ENCODE measurements at places on chromosomes 16 and 17. TPM values are rescaled to one million over a fixed set of nuclear protein-coding genes. Genes with fewer than 3 reads are reported as not detected.

DNA sequence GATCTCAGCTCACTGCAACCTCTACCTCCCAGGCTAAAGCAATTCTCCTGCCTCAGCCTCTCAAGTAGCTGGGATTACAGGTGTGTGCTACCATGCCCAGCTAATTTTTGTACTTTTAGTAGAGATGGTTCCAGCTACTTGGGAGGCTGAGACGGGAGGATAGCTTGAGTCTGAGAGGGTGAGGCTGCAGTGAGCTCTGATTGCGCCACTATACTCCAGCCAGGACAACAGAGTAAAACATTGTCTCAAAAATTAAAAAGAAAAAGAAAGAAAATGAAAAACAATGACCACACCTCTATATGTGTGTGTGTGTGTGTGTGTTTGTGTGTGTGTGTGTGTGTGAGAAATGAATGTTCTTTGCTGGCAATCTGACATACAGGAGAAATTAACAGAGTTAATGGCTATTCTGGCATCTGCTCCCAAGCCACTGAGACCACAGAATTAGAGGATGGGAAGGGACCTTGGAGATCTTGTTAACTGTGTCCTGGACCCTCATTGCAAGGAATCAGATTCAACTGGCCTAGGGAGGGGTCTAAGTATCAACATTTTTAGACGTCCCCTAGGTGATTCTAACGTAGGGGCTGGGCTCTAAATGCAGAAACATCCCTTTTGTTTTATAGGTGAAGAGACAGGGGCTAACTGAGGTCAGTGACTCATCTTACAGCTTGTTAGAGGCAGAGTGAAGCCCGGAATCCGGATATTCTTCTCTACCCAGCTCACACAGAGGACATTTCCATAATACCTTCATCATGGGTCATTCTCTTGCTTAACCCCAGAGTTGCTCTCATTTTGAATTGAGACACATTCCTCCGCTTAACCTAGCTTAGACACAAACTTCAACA is 16.4 kb upstream of the MARCHF10 start:
- H3K4me3 ChIP-seq: peak overlapping the region; percentile 5
- peaks cover 18% of the 10 kb centered on the region for H3K4me1 ChIP-seq
- no peaks in the 10 kb centered on the region for H3K27me3 ChIP-seq
- no peaks in the 10 kb centered on the region for H3K36me3 ChIP-seq
- peak; percentile 65 for DNase-seq
- H3K27ac ChIP-seq: peak overlapping the region; percentile 39

- H3K36me3 ChIP-seq: no peaks in the 10 kb centered on the region
- H3K4me3 ChIP-seq: peak within 1 kb of the TSS; percentile 69
- peak; percentile 38 for DNase-seq
- peaks cover 20% of the 10 kb centered on the region for H3K4me1 ChIP-seq
- no peaks in the 10 kb centered on the region for H3K27me3 ChIP-seq
- no peak within 1 kb of the TSS for H3K27ac ChIP-seq
These were observed at the start of gene VTN for GRCh38 chr17:28370035-28370743. VTN (minus strand) TSS chr17:28370307; CDS start chr17:28370203, 104 bp downstream.

The NPIPB6 gene
- 0.20 TPM for total RNA-seq

The PLK1 gene
- 62.4 TPM for total RNA-seq

The APPBP2 gene
- 21.4 TPM for total RNA-seq

DNA sequence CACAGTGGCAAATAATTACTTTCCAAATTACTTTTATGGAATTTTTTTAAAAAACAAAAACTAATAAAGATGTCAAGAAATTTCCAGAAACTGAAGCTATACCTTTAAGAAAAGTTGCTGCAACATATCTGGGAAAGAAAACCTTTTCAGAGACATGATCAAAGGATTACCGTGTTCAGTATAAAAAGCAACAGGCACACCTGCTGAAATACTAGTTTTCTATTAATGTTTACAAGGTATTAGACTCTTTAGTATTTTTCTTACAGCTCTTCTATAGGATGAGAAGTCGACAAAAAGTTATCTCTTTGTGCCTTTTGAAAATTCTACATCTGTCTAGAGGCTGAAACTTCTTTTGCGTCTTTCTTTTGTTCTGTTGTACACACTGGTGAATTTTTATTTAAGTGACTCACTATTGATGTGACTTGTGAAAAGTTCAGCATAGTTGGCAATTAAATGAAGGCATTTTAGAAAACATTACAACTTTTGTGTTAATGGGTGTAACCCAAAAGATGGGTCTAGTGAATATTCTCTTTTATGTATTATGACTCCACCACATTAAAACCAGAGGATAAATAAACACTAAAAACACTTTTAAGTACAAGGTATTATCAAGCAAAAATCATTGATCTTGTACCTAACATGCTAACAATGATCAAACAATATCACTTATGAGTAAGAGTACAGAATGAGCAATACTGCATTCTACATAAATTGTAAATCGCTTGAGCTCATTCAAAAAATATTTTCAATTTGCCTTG is 23.8 kb downstream of the NACA2 start:
- H3K27ac ChIP-seq: no peak overlapping the region
- no peaks in the 10 kb centered on the region for H3K27me3 ChIP-seq
- no peak overlapping the region for H3K4me3 ChIP-seq
- no peaks in the 10 kb centered on the region for H3K4me1 ChIP-seq
- no peaks in the 10 kb centered on the region for H3K36me3 ChIP-seq

GRCh38 chr17:80876950-80877728 is 114.5 kb upstream of the CHMP6 start:
- no peak overlapping the region for H3K4me3 ChIP-seq
- no peak for DNase-seq
- no peaks in the 10 kb centered on the region for H3K27me3 ChIP-seq
- H3K4me1 ChIP-seq: peaks cover 6% of the 10 kb centered on the region
- H3K36me3 ChIP-seq: peaks cover 15% of the 10 kb centered on the region

DNA sequence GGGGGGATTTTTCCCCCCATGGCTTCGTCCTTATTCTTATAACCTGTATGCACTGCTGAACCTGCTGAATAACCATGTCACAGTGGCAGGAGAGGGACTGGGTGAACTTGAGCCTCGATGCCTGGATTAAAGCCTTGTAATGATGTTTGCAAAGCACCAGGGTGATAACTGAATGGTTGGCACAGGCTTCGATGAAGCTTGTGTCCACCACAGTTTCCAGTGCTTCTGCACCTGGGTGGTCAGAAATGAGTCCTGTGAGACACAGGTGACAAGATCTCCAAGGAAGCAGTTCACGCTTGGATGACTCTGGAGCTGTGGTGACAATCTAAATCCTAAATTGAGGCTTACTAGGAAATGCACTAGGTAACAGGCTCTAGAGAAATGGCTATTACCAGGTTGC is 729.3 kb downstream of the MAF start:
- no peaks in the 10 kb centered on the region for H3K36me3 ChIP-seq
- H3K27me3 ChIP-seq: no peaks in the 10 kb centered on the region
- H3K4me1 ChIP-seq: no peaks in the 10 kb centered on the region
- H3K27ac ChIP-seq: no peak overlapping the region
- no peak overlapping the region for H3K4me3 ChIP-seq

The FGF11 gene
- total RNA-seq: 4.0 TPM

GRCh38 chr17:68870161-68870826 is 84.9 kb downstream of the ABCA8 start:
- H3K27ac ChIP-seq: no peak overlapping the region
- no peaks in the 10 kb centered on the region for H3K27me3 ChIP-seq
- no peak overlapping the region for H3K4me3 ChIP-seq
- H3K36me3 ChIP-seq: no peaks in the 10 kb centered on the region

The SULT1A4 gene
- total RNA-seq: 1.2 TPM

The RNF222 gene
- not detected for total RNA-seq

GRCh38 chr17:72943826-72944689 is 148.4 kb downstream of the SLC39A11 start:
- H3K4me3 ChIP-seq: no peak overlapping the region
- H3K27me3 ChIP-seq: no peaks in the 10 kb centered on the region
- H3K36me3 ChIP-seq: no peaks in the 10 kb centered on the region
- no peaks in the 10 kb centered on the region for H3K4me1 ChIP-seq
- peak; percentile 24 for DNase-seq
